Breast epithelium (tissue), 4 donors: ENCODE measurements at places on chromosomes 1 and 21.
A peak's percentile ranks its signal among the peaks of the same experiment; 100 is the strongest.

DNA sequence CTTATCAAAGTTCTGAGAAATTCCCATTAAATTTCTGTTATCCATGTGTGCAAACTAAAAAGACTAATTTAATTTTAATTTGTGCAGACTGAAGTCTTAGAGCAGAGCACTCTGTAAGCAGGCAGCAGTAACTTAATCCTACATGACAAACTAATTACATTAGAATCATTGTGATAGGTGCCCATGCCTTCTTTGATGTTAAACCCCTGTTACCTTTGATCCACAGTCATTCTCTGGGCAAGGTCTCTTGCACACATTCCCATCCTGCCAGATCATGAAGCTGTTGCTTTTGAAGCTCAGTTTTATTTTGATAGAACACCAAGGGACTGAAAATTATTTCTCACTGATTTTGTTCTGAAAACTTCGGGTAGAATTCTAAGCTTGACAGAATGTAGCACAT is 77.2 kb downstream of the BCAR3 start:
- DNase-seq, result no peak

GRCh38 chr1:204672482-204673121 is 12.9 kb downstream of the LRRN2 start:
- DNase-seq, result no peak

DNA sequence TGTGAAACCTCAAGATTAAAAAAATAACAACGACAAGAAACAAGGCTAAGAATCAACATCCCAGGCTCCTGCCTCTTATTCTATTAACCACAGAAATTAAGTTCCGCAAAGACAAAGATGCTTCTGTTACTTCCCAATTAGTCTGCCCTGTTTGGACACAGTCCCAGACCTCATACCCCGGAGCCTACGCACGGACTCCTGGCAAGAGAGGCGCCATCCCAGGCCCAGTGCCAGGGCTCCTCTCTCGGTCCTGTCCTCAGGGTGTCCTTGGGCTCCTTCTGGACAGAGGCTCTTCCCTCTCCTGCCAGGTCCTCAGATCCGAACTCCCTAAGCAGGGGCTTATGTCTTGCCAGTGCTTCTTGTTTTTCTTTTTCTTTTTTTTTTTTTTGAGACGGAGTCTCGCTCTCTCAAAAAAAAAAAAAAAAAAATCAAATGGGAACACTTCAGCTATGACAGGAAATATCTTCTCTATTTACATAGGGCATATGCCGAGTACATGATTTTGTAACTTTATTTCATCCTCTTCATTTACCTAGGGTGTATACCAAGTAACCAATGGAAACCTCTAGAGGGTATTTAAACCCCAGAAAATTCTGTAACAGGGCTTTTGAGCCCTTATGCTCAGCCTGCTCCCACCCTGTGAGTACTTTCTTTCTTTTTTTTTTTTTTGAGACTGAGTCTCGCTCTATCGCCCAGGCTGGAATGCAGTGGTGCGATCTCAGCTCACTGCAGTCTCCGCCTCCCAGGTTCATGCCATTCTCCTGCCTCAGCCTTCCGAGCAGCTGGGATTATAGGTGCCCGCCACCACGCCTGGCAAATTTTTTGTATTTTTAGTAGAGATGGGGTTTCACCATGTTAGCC is 11.7 kb upstream of the ENO1 start:
- DNase-seq, result peak; percentile 98

DNA sequence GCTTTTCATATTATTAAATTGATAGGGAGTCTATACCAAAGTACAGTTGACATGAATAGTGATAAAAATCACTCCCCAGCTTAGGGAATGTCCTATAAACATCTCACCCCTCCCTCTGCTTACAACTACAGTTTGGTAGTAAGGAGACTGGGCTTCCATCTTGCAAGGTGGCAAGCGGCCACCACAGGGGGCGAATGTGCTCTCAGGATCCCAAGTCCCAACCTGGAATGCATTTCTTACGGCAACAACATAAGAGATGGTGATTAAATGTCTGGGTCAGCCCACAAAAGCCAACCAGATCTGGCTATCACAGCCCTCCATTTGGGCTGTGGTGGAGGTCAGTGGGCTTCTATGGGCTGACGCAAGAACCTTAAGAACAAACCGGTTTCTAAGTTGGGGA is 68.0 kb downstream of the SMYD2 start:
- DNase-seq, result no peak

DNA sequence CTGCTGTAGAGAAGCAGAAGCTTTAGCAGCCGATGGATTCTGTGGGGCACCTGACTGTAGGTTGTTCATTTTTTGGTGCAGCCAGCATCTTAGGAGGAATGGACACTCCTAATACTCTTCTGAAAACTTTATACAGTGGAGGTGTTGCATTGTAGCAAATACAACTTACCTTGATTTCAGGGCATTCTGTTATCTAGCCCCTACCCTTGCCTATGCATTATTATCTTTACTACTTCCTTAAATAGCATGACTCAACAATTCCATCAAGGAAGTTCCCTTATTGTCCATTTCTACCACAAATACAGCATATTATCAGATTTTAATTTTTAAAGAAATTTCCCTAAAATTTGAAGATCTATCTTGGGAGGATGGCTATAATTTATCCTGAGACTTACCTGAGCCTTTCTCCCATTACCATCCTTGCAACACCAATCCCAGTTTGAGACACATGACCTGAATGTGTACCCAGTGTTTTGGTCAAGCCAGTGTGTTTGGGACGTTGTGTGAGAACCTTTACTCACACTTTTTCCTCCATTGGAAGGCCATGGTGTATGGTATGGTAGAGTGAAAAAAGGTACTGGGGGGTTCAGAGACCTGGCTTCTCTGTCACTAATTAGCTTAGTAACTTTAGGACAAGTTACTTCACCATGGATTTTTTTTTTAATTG is 9.2 kb downstream of the POU2F1 start:
- DNase-seq, result no peak
